Natural killer cell treated with Interleukin-12 subunit alpha and Interleukin-12 subunit beta and Interleukin-15 and Interleukin-18, amount 100 ng/mL, for 72 hours (primary cell): ENCODE measurements at places on chromosomes 3 and 15.

DNA sequence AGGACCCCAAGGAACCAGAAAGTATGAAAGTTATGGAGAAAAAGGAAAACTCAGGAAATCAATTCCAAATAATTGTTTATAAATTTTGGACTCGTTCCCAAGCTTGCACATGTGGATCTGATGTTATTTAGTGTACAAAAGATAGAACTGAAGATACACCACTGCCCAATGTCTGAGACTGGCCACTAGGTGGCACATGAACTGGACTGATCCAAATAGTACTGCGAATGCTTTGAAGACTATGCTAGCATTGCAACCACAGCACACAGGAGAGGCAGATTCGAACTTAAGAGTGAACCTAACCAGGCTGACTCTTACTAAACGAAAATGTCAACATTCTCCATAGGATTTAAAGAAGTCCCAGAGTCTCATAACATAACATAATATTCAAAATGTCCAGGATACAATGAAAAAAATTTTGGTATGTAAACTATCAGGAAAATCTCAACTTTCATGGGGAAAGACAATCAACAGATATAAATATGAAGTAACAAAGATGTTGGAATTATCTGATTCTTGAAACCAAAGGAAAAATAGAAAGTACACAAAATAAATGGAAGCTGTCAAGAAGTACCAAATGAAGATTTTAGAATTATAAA, 596.7 kb downstream of the FGF12 start:
- DNase-seq = no peak

DNA sequence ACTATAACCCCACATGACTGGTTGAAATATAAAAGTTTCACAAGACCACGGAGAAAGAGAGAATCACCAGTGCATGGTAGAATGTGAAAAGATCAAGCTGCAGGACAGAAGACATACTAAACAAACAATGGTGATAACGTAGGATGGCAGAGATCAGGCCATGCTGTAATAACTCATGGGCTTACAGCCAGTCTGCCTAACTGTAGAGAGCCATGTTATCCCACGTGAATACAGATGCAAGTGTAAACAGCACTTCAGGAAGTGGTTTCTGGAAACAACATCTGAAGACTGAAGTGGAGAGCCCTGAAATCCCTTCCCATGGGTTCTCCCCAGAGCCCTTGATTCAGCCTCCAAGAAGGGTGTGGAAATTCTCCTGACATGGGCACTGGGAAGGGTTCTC, 103.2 kb upstream of the SLCO2A1 start:
- no peak for DNase-seq

DNA sequence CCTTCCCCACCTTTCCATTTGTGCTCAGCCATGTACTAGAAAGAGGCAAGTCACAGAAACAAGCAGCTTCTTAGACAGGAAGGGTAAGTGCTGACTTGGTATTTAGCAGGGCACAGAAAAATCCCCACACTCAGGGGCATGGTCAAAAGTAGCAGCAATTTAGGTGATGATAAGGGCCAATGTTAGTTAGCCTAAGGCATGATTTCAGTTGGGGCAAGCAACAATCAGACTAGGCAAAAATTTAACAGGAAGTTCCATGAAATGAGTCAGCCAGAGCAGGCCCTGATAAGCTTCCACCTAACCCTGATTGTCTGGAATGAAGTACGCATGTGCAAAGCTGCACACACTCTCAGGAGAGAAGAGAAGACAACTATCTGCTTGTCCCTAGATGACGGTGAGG, 423.4 kb upstream of the UBE2E2 start:
- DNase-seq = no peak

GRCh38 chr3:127320529-127321121, 32.8 kb upstream of the PRR20G start:
- DNase-seq = no peak

- DNase-seq = no peak
Observed at GRCh38 chr3:40924559-40925141, 274.7 kb upstream of the CTNNB1 start.

DNA sequence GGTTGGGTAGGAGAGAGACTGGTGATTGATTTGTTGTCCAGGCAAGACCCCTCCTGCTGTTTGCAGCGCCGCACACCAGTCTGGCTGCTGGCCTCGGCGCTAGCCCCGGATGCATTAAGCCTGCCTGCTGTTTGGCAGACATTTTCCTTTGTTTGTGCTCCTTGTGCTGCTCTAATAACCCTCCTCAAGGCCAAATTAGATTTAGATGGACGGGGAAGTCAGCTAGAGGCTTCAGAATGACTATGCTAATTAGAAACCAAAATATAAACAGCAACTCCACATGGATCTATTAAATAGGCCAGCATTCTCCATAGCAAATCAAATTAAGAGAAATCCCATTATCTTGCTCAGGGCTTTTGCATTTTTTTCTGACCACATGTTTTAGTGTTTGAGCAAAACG, 445.2 kb downstream of the SQOR start:
- no peak for DNase-seq
